Activated naive CD8-positive, alpha-beta T cell treated with anti-CD3 and anti-CD28 coated beads, Interleukin-2, amount 10 ng/mL, durations not matched to agents 7 days and 5 days (primary cell): ENCODE measurements at places on chromosomes 1 and 21. TPM values are rescaled to one million over a fixed set of nuclear protein-coding genes. Genes with fewer than 3 reads are reported as not detected.

The GJA5 gene
- total RNA-seq: not detected

DNA sequence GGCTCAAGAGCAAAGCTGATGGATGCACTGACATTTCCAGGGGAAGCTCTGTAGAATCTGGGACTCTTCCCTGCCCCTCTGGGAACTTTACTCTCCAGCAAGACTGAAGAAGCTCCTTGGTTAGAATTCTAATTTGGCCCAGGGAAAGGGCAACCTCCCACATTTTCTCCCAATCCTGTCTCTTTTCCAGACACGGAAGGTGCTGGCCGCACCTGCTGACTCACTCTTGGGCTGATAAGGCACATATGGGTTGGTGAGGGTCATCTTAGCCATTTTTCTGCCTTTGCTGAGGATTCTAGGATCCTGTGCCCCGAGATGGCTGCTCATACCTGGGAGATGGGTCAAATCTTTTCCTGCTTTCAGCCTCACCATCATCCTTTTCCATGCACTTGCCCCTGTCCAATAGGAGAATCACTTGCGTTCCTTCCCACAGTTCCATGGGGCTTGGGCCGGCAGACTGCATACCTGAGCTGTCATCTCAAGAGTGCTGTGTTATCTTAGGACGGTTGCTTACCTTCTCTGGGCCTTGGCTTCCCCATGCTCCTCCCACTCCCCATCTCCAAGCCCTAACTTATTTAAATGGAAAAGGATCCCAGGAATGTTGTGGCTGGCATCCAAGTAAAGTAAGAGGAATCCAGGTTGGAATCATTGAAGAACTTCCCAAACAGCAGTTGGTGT is 1.3 kb downstream of the TINAGL1 start:
- DNase-seq: no peak

The CD5L gene
- total RNA-seq: not detected

The ZNF669 gene
- total RNA-seq: 12.8 TPM

GRCh38 chr1:116941670-116942069 is 32.0 kb downstream of the PTGFRN start:
- DNase-seq: no peak

- no peak for DNase-seq
These were observed 130.0 kb upstream of the ZNF648 start for GRCh38 chr1:182191381-182192115.

DNA sequence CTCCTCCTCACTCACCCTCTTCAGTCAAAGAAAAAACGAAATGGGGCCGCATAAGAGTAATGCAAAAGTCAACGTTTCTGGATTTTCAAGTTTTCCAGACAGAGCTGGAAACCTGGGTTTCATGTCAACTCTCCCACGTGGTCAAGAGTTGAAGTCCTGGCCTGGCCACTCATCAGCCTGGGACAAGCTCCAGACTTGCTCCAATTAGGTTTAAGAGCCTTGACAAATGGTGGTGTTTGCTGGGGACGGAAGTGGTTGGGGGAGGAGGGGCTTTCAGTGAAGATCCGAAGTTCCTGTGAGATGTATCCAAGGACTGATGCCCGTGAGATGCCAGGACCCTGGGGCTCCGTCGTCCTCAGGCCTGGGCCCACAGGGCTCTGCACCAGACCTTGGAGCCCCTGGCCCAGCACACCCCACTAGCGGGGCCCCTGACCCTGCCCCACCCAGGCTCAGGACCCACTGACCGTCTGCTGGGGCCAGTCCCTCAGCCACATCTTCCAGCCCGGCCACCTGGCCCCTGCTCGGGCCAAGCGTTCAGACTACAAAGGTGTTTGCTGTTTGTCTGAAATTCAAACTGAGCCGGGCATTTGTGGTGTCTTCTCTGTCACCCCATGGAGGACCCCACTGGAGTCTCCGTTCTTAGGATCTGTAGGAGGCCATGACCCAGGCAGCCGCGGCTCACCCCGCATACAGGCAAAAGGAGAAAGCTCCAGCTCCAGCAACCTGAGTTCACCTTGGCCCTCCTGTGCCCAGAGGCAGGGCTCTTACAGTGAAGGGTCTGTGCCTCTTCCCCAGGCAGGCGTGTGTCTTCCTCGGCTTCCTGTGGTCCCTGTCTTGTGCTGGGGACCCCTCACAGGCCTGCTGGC is 53.3 kb downstream of the SIK1 start:
- no peak for DNase-seq

The DDR2 gene
- total RNA-seq: 0.34 TPM

The PYHIN1 gene
- 45.2 TPM for total RNA-seq

DNA sequence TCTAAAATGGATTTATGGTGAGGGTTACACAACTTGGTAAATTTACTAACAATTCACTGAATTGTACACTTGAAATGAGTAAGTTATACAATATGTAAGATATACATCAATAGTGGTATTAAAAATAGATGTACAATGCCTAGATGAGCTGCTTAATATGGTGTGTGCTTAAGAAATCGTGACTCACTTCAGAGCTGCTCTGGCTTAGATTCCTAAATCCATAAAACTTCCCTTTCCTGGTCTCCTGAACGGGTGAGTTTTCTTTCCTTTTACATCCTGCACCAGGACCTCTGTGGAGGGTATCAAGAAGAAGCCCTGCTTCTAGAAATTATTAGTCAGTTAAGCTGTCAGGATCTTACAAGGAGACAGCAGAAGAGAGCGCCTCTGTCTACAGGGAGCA is 30.4 kb downstream of the H3-3A start:
- no peak for DNase-seq

DNA sequence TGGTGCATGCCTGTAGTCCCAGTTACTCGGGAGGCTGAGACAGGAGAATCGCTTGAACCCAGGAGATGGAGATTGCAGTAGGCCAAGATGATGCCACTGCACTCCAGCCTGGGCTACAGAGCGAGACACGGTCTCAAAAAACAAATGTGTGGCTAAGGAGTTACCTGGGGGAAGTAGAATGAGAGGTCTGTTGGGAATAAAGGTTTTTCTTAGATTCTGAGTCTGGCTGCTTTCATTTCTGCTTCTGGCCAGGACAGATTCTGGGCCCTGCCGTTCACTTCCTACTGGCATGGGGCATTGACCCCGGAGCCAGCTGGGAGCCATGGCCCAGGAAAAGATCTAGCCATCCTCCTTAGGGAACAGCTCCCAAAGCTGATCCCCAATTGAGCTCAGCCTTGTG is 420 bp upstream of the DCDC2B start:
- DNase-seq: no peak

DNA sequence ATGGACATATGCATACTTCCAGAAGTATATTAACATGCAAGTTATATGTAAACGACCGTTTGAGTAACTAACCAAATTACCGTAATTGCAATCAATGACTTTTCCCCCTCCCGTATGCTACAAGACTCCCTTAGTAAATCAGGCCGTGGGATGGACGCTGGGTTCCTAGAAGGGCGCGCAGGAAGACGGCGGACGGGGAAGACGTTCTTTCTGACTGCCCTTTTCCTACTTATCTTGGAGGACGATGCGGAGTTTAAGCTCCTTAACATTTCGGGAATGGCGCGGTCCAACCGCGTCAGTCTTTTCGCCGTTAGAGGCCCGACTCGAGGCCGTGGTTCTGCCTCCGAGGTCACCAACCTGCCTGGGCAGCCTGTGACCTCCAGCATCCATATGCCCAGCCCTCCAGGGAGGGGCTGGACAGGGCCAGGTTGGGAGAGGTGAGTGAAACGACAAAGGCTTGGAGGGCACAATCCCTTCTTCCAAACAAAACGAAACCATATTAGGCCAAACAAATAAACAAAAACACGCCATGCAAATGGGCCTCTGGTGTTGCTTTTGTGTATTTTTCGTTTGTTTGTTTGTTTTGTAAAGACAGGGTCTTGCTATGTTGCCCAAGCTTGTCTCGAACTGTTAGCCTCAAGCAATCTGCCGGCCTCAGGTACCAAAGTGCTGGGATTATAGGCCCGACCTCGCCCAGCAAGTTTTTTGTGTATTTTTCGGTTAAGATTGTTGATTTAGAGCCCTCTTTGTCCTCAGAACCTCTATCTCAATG is 873 bp upstream of the PI4KB start:
- peak; percentile 49 for DNase-seq

- DNase-seq: no peak
These were observed 290.0 kb downstream of the S1PR1 start for GRCh38 chr1:101526813-101527212.

- DNase-seq: no peak
These were observed 54.6 kb downstream of the F3 start for GRCh38 chr1:94486990-94487389.

DNA sequence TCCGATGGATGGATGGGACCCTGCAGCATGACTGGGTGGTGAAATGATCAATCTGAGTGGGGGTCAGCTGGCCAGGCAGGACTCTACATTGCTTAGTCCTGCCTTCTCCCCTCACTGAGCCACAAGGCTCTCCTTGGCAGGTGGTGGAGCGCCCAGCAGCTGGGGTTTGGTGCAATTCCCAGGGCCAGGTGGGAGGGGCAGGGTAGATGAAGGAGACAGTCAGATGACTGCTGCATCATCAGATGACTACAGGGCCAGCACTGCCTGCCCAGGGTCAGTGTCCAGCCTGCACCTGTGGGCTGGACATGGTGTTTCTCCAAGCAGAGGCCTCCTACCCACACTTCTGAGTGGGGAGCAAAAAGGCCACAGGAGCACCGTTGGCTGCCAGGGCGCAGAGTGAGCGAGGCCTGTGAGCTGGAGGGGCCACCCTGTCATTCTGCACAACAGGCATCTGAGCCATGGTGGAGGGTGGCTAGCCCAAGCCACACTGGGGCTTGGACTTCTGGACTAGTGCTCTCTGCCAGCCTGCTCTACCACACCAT is 103.9 kb upstream of the EDN2 start:
- no peak for DNase-seq

- DNase-seq: no peak
These were observed 13.3 kb upstream of the TP53BP2 start for GRCh38 chr1:223859058-223859457.

The PAQR6 gene
- total RNA-seq: 7.0 TPM

DNA sequence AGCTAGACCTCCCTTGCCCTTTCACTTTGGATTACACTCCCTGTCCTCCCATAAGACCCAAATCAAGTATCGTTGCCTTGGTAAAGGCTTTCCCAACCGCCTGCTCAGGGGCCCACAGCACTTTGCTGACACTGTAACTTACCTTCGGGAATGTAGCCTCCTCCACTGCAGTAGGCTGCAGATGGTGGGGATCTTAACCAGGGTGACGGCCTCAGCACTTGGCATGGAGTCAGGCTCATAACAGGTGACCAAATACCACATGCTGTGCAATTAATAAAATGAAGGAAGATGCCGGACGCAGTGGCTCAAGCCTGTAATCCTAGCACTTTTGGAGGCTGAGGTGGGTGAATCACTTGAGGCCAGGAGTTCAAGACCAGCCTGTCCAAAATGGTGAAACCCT is 88.7 kb upstream of the IRF2BP2 start:
- DNase-seq: no peak

The CLCA1 gene
- not detected for total RNA-seq

GRCh38 chr1:184002071-184002470 is 35.5 kb downstream of the COLGALT2 start:
- DNase-seq: no peak

DNA sequence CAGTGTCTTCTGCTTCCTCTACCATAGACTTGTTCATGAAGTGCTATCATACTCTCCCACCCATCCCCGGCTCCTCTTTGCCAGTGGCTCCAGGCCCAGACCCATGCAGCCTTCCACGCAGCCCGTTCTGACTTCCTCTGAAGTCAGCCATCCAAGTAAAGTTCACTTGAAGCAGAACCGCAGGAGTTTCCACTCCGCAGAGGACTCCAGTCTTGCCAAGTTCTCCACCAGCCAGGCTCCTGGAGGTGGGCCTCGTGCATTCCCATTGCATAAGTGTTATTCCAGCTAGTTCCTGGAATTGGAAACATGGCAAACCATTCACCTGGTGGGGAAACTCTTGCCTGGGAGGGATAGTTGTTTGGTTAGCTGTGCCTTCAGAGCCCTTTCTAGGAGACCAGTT is 185.1 kb downstream of the PLPP3 start:
- no peak for DNase-seq
